ENCODE measurements at places on chromosomes 16 and 17. TPM values are rescaled to one million over a fixed set of nuclear protein-coding genes. Genes with fewer than 3 reads are reported as not detected.

The HGS gene
- total RNA-seq, result 209 TPM

The INCA1 gene
- total RNA-seq, result 1.9 TPM

The FAM171A2 gene
- total RNA-seq, result 2.5 TPM

The TRPV3 gene
- 0.59 TPM for total RNA-seq

The ITFG1 gene
- 43.4 TPM for total RNA-seq

The ACSM5 gene
- total RNA-seq, result not detected

The SNX20 gene
- not detected for total RNA-seq

The OR1A1 gene
- not detected for total RNA-seq

The TPSAB1 gene
- total RNA-seq, result not detected

The RAB26 gene
- total RNA-seq, result 3.5 TPM

The ORC6 gene
- total RNA-seq, result 47.0 TPM

The ALOX12B gene
- total RNA-seq, result 1.2 TPM

The TBC1D3C gene
- not detected for total RNA-seq

The ULK2 gene
- 18.0 TPM for total RNA-seq

The PITPNC1 gene
- total RNA-seq, result 19.1 TPM

The HSD11B2 gene
- 2.4 TPM for total RNA-seq

The TM4SF5 gene
- 1.2 TPM for total RNA-seq

The COX6A2 gene
- total RNA-seq, result not detected

The GGT6 gene
- total RNA-seq, result not detected

The NUPR1 gene
- 11.2 TPM for total RNA-seq

The TTYH2 gene
- 2.1 TPM for total RNA-seq

The IL21R gene
- not detected for total RNA-seq

The SLC13A2 gene
- total RNA-seq, result 0.15 TPM

The CTRL gene
- total RNA-seq, result 1.6 TPM

The CSF3 gene
- total RNA-seq, result 0.97 TPM

The SYCE1L gene
- total RNA-seq, result 7.3 TPM

The GPR179 gene
- not detected for total RNA-seq

The HLF gene
- 0.23 TPM for total RNA-seq

The PPP1R27 gene
- 0.39 TPM for total RNA-seq

The LRRC46 gene
- total RNA-seq, result 2.9 TPM

The LDHD gene
- 0.55 TPM for total RNA-seq

The HBA2 gene
- total RNA-seq, result 0.88 TPM

The FOXJ1 gene
- total RNA-seq, result 0.70 TPM

The C1QL1 gene
- total RNA-seq, result 30.6 TPM

The SNF8 gene
- total RNA-seq, result 334 TPM

The SLFN14 gene
- total RNA-seq, result not detected

The TAC4 gene
- not detected for total RNA-seq

The RUNDC1 gene
- 20.2 TPM for total RNA-seq

The ITGB4 gene
- 109 TPM for total RNA-seq

The SOST gene
- not detected for total RNA-seq

The KRTAP4-4 gene
- not detected for total RNA-seq

The FBXO39 gene
- total RNA-seq, result not detected

The SAMD14 gene
- 0.50 TPM for total RNA-seq

The PPP1R1B gene
- 0.12 TPM for total RNA-seq

The BORCS6 gene
- total RNA-seq, result 4.8 TPM

The RPGRIP1L gene
- total RNA-seq, result 10.5 TPM

The MAPT gene
- 1.2 TPM for total RNA-seq

The TNK1 gene
- total RNA-seq, result 1.4 TPM

The HP gene
- not detected for total RNA-seq

The MKS1 gene
- total RNA-seq, result 12.7 TPM

The ITGAL gene
- not detected for total RNA-seq

The KLHL10 gene
- 0.18 TPM for total RNA-seq

Measured in A549 treated with Mapracorat at 1 μM for 4 hours (cell line).